ENCODE measurements at places on chromosomes 4 and X.

- no peak for DNase-seq
These were observed 25.9 kb downstream of the CPE start for GRCh38 chr4:165404696-165405095.

GRCh38 chr4:30811296-30811695 is 91.1 kb downstream of the PCDH7 start:
- DNase-seq: no peak

- no peak for DNase-seq
These were observed 423.0 kb upstream of the FAM241A start for GRCh38 chr4:111722213-111722720.

GRCh38 chrX:1244164-1245076 is 24.2 kb upstream of the CSF2RA start:
- DNase-seq: no peak

- DNase-seq: no peak
These were observed 229.2 kb upstream of the INTU start for GRCh38 chr4:127403471-127404084.

DNA sequence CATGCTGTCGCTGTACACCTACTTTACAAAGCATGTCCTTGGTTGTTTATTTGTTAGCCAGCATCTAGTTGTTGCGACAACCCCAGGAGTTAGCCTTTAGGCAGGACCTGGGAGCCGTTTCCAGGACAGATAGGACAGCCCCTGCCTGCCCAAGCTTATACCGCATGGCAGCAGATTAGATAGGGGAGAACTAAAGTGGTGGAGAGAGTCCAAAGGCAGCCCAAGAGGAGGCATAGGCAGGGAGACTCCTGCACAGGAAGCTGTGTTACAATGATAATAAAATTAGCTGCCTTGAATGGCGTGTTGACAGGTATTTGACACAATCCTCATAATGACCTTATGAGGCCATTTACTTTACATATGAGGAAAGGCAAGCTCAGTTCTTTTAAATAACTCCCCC is 13.0 kb downstream of the NSDHL start:
- DNase-seq: no peak

DNA sequence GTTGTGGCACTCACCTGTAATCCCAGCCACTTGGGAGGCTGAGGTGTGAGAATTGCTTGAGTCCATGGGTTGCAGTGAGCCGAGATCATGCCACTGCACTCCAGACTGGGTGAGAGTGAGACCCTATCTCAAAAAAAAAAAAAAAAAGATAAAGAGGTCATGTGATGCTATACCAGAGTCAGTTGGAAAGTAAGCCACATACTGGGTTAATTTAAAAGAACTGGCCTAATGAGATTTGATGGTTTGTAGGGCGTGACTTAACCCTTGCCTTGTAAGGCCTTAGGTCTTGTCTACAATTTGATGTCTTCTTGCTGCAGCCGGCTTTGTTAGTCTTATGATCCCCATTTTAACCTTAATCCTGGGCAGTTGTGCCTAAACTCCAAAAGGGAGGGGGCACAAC is 5.2 kb downstream of the MGST2 start:
- DNase-seq: no peak

DNA sequence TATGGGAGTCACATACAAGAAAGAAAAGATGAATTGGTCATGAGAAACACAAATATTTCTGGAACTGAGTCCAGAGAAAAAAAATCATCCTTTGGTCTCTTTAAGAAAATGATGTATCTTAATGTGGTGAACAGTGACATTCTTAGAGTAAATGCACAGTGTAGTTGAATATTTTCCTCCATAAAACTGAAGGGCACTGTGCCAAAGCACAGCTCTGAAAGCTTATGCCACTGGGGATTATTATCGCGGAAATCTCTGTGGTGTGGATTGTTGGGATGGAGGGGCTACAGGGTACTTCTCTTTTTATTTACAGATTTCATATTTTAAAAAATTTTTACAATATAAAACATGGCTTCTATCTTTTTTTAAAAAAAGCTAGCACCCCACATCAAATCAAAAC is 908.1 kb downstream of the CCSER1 start:
- no peak for DNase-seq

DNA sequence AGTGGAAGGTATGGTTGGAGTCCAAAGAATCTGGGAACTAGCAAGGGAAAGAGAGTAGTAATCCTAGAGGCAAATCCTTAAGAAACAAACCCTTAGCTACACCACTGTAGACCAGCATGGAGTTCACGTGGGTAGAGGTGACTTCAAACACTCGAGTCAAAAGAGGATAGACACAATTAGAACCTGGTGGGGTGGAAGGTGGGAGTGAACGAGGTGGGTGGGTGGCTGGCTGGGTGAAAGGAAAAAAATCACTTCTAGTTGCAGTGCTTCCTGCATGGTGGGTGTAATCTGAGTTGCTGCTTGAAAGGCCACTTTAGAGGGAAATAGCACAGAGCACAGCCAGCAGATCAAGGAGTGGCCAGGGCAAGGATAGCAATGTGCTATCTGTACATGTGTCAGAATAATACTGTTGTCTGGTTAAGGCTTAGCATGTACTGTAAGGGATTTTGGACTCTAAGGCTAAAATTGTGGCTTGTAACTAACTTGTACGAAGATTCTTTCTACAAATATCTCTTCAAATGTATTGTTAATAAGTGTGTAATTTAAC is 356.2 kb downstream of the GRIA2 start:
- DNase-seq: no peak

- DNase-seq: no peak
These were observed 29.0 kb downstream of the CD99L2 start for GRCh38 chrX:150869450-150869849.

- DNase-seq: no peak
These were observed 284.6 kb upstream of the ANKRD50 start for GRCh38 chr4:124997124-124997523.

GRCh38 chrX:68895778-68896177 is 67.0 kb downstream of the EFNB1 start:
- DNase-seq: no peak

Measured in stimulated activated CD8-positive, alpha-beta memory T cell treated with anti-CD3 and anti-CD28 coated beads, Interleukin-4, amount 100 ng/mL, for 4 hours (primary cell).